Muscle of leg (tissue), 16 donors: ENCODE measurements at places on chromosomes 3 and 15. TPM values are rescaled to one million over a fixed set of nuclear protein-coding genes. Genes with fewer than 3 reads are reported as not detected.

Gene SERPINI1
- total RNA-seq, result 10.1 TPM

DNA sequence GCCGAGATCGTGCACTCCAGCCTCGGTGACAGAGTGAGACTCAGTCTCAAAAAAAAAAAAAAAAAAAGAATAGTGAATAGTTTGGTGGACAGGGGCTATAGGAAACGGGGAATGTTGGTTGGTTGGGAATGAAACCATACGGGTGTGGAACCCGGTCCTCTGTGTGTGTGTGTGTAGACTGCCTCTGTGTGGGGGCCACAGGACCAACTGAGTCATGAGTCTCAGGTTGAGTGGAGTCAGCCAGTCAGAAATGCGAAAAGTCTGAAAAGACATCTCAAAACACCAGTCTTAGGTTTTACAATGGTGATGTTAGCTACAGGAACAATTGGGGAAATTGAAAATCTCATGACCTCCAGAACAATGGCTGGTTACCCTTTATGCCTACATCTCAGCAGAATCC lies 44.5 kb downstream of the ZDHHC19 start:
- H3K27me3 ChIP-seq, result no peaks in the 10 kb centered on the region
- H3K27ac ChIP-seq, result no peak overlapping the region
- H3K36me3 ChIP-seq, result no peaks in the 10 kb centered on the region
- H3K4me1 ChIP-seq, result peaks cover 28% of the 10 kb centered on the region

DNA sequence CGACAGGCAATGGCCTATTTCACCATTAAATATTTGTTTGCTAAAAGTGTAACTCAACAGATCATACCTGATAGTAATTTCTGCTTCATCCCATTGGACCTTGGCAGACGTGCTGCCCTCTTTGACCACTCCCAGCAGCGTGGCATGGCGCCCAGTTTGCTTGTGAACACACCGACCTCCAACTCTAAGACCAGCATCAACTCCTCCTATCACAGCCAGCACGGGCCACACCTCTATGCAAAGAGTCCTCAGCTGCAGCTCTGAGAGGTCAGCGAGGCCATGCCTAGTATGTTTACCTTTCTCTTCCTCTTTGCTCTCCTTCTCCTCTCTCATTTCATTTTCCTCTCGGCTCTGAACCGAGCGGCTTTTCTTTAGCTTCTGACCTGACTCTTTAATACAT lies 80.6 kb downstream of the FBXL22 start:
- H3K36me3 ChIP-seq, result peaks cover 48% of the 10 kb centered on the region
- no peak for DNase-seq
- no peak overlapping the region for H3K4me3 ChIP-seq
- no peaks in the 10 kb centered on the region for H3K4me1 ChIP-seq
- no peaks in the 10 kb centered on the region for H3K27me3 ChIP-seq
- no peak overlapping the region for H3K27ac ChIP-seq

Gene CHSY1
- 27.2 TPM for total RNA-seq

- no peak overlapping the region for H3K27ac ChIP-seq
- DNase-seq, result no peak
- H3K4me1 ChIP-seq, result no peaks in the 10 kb centered on the region
- no peak overlapping the region for H3K4me3 ChIP-seq
- H3K27me3 ChIP-seq, result no peaks in the 10 kb centered on the region
Measured at GRCh38 chr15:60428935-60429334, 31.1 kb upstream of the ANXA2 start.

DNA sequence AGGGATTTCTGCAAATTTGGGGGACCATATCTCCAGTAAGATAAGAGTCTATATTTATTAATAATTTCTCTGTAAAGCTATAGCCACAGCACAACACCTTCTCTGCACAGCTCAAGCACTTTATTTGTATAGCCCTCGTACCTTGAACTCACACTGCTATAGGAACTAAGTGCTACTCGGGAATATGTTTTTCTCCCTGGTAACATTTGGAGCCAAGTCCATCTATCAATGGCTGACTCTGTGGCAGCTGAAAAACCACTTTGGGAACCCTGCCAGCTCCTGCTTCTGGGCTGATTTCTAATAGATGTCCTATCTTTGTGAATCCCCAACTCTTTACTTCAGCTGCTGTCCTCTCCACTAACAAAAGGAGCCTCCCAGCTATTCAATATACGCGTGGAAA lies 298.5 kb downstream of the GBE1 start:
- DNase-seq, result no peak
- no peaks in the 10 kb centered on the region for H3K36me3 ChIP-seq
- H3K27ac ChIP-seq, result no peak overlapping the region
- no peaks in the 10 kb centered on the region for H3K4me1 ChIP-seq

DNA sequence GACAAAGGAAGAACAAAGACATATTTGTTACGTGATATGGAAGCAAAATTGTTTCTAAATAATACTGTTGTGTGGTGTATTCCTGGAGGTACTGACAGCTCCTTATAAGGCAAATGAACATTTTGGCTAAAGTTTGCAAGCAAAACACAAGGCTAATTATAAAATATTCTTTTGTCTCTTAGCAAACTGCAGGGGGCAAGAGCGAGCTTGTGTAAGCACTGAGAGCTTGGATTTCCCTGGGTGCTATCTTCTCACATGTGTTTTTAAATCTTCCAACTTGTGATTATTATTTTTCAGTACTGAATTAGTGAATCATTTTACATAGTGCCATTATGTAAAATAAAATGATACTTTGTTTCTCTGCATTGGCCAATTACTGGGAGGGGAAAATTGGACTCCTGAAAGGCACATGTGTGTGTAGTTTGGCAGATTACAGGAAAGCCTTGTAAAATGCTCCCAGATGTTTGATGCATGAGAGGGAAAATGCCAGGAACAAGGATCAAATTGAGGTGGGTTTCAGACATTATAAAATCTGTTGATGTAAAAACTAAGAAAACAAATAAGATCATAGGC lies 611.5 kb downstream of the AGBL1 start:
- no peak overlapping the region for H3K27ac ChIP-seq
- H3K4me3 ChIP-seq, result no peak overlapping the region
- no peaks in the 10 kb centered on the region for H3K27me3 ChIP-seq
- H3K36me3 ChIP-seq, result no peaks in the 10 kb centered on the region

DNA sequence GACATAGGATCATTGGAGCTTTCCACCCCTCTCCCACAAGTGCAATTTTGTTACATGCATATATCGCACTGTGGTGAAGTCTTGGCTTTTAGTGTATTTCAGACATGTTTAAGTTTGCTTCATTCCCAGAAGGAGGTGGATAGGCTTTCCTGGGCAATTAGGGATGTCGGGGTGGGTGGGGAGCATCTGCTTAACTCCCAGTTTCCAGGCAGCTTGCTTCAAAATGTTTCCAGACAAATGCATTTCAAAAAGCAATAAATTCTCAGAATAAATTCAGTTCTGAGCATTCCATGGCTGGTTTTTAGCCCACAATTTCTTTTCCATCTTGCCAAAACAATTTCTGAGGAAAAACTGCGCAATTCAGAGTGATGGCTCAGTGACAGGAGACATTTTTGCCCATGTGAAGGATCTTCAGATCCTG lies 227.7 kb upstream of the ZPLD1 start:
- no peaks in the 10 kb centered on the region for H3K36me3 ChIP-seq
- H3K4me1 ChIP-seq, result peaks cover 3% of the 10 kb centered on the region
- no peak overlapping the region for H3K4me3 ChIP-seq
- DNase-seq, result peak; percentile 75

Gene KCNH8
- 0.09 TPM for total RNA-seq

DNA sequence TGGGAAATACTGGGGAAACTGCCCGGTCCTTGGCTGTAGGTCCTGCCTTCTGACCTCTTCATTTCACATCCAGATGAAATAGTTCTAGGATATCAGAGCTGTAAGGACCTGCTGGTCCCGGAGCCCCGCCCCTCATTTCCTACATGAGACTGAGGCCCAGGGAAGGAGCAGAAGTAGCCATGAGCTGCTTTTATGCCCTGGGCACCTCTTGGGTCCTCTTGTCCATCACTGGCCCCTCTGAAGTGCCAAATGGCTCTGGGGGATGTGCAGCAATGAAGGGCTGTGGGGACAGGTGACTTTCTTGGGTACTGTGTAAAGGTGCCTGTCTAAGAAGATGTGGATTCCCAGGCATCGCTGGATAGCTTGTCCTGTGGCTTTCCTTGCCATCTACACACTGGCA lies 40.3 kb upstream of the ESYT3 start:
- peaks cover 15% of the 10 kb centered on the region for H3K36me3 ChIP-seq
- H3K4me3 ChIP-seq, result no peak overlapping the region
- H3K27me3 ChIP-seq, result no peaks in the 10 kb centered on the region
- peaks cover 6% of the 10 kb centered on the region for H3K4me1 ChIP-seq

DNA sequence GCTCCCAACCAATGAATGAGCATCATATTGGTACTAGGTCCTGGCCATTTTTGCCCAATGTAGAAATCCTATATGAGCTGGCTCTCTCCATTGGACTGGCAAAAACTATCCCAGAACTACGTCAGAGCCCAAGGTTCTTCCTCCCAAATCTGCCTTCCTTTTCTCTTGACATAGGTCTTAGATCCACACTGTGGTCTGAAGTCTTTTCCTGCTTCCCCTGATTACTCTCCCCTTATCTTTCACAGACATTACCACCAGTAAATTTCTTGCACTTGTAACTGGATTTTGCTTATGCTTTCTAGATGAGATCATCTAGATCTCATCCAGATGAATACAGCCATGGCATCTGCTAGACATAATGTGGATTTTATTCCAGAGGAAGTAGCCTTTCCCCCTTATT lies 141.2 kb upstream of the GADL1 start:
- no peaks in the 10 kb centered on the region for H3K27me3 ChIP-seq
- no peak overlapping the region for H3K27ac ChIP-seq
- H3K4me1 ChIP-seq, result no peaks in the 10 kb centered on the region
- no peak overlapping the region for H3K4me3 ChIP-seq

Gene CLDN11
- 0.62 TPM for total RNA-seq

DNA sequence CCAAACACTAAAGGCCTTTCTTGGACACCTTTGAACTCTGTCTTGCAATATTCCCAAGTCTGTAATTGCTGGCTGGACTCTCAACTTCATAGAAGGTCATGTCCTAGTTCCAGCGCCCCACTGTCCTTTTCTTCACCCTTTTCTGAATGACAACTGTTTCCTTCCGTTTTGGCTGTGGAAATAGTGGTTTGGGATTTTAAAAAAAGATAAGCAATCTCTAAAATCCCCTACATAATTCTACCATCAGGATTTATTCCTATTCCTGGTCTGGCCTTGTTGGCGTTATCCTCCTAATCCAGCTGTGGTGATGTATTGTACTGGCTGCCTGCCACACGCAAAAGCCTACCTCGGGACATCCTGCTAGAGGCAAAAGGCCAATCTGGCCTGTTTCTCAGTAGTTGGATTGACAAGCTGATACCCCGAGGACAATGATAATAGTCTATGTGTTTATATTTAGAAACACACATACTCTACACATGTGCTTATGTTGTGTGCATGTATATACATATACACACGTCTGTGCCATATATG lies 440.3 kb upstream of the DPH6 start:
- peak; percentile 97 for DNase-seq
- H3K27ac ChIP-seq, result peak overlapping the region; percentile 11
- no peaks in the 10 kb centered on the region for H3K36me3 ChIP-seq
- H3K27me3 ChIP-seq, result no peaks in the 10 kb centered on the region

Gene AP2M1
- total RNA-seq, result 130 TPM

GRCh38 chr3:36969540-36970432 lies 23.1 kb downstream of the EPM2AIP1 start:
- no peak overlapping the region for H3K4me3 ChIP-seq
- no peaks in the 10 kb centered on the region for H3K36me3 ChIP-seq
- H3K27me3 ChIP-seq, result no peaks in the 10 kb centered on the region
- H3K4me1 ChIP-seq, result peaks cover 2% of the 10 kb centered on the region

DNA sequence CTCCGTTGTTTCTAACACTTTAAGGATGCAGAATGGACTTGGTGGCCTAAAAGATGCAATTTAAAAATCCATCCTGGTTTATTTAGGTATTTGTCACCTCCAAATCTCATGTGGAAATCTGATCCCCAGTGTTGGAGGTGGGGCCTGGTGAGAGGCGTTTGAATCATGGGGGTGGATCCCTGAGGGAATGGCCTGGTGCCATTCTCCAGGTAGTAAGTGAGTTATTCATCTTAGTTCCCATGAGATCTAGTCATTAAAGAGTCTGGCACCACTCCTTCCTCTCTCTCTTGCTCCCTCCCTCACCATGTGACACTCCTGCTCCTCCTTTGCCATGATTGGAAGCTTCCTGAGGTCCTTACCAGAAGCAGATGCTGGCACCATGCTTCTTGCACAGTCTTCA lies 339.1 kb downstream of the NTRK3 start:
- H3K4me3 ChIP-seq, result no peak overlapping the region
- H3K27ac ChIP-seq, result no peak overlapping the region
- no peaks in the 10 kb centered on the region for H3K4me1 ChIP-seq
- H3K27me3 ChIP-seq, result peaks cover 3% of the 10 kb centered on the region
- H3K36me3 ChIP-seq, result no peaks in the 10 kb centered on the region

- H3K36me3 ChIP-seq, result no peaks in the 10 kb centered on the region
- no peaks in the 10 kb centered on the region for H3K27me3 ChIP-seq
- DNase-seq, result no peak
- H3K27ac ChIP-seq, result no peak overlapping the region
Measured at GRCh38 chr3:8182904-8183303, 318.7 kb upstream of the LMCD1 start.

DNA sequence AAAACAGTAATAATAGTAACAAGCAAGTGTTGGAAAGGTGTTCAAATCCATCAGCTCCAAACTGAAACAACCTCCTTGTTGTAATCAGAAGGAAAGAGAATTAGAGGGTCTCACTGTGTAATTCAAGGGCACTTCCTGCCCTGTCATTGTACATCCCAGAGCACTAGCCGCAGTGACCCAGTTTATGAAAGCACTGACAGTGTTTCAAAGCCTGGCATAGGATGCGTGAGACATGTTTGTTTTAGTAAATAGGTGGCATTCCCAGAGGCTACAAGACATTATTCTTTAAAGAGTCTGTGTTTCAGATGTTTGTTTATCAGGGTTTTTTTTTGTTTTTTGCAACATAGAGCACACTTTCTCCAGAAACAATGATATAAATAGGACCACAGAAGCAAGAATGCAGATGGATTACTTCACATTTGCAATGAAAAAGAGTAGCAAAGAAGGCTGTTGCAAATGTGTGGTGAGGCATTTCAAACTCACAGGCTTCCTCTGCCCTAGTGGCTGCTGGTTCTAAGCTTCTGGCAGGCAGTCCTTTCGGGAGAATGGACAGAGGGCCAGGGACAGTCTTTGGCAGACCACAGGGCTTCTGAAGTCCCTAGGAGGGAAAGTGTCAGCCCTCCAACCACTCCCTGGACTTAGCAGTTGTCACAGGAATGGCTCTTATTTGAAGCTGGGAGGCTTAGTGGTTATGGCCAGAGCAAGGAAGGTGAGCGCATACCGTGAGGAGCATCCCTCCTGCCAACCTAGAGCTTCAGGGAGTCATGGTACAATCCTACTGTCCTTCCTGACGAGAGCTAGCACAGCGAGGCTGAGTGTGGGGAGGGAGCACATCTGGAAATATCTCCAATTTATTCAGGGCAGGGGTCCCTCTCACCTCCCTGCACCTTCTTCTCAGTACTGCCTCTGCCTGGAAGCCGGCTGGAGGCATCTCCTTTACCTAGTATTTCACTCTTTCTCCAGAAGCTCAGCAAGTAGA lies 31.4 kb upstream of the TIPARP start:
- H3K27me3 ChIP-seq, result no peaks in the 10 kb centered on the region
- H3K36me3 ChIP-seq, result no peaks in the 10 kb centered on the region
- no peak overlapping the region for H3K27ac ChIP-seq
- H3K4me3 ChIP-seq, result no peak overlapping the region
